ENCODE measurements at places on chromosomes 13 and 19.

DNA sequence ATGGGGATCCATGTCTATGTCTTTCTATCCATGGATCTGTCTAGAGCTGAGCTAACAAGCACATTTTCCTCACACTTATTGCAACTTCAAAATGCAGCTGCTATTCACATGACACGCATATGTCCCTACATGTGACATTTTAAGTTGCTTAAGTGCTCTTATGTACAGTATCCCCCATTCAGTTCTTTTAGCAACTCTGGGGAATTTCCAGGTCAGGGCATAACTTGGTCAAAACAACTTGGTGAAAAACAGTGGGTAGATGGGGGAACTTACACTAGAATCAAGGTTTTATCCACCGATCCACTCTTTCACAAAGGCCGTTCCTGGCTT is 73.0 kb downstream of the COL4A1 start:
- DNase-seq = no peak

DNA sequence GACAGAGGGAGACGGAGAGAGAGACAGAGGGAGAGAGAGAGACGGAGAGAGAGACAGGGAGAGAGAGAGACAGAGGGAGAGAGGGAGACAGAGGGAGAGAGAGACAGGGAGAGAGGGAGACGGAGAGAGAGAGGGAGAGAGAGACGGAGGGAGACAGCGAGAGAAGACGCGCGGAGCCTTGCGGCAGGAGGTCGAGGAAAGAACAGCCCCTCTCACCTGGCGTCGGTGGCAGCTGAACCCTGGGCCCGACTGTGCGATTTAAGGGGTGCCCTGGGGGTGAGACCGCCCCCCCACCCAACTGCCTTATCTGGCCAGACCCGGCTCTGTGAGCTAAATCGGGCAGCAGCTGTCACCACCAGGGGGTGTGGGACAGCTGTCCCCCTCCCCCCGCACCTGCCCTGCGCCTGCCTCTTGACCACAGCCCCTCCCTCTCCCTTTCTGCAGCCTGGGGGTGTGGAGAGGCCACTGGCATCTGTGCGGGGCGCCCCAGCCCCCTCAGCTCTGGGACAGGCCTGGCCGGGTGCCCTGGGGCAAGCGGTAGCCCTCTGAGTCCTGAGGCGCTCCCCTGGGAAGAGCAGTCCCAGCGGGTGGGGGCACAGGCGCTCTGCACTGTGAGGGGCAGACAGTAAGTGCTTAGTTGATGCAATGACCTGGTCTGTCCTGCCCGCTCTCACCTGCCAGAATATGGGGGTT is 10.8 kb downstream of the JOSD2 start:
- no peak for DNase-seq

DNA sequence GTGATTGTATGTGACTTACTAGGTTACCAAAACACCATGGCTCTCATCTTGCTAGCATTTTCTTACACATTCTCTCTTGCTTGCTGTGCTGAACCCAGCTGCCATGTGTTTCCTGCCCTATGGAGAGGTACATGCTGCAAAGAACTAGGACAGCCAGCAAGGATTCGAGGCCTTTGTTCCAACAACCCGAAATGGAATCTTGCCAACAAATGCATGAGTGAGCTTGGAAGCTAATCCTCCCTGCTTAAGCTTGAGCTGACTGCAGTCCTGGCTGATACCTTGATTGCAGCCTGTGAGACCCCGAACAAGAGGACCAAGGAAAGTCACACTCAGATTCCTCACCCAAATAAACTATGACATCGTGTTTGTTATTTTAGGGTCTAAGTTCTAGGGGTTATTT is 651.2 kb downstream of the SLITRK6 start:
- DNase-seq = no peak

- DNase-seq = no peak
These were observed 19.9 kb upstream of the CYP4F8 start for GRCh38 chr19:15595069-15595468.

DNA sequence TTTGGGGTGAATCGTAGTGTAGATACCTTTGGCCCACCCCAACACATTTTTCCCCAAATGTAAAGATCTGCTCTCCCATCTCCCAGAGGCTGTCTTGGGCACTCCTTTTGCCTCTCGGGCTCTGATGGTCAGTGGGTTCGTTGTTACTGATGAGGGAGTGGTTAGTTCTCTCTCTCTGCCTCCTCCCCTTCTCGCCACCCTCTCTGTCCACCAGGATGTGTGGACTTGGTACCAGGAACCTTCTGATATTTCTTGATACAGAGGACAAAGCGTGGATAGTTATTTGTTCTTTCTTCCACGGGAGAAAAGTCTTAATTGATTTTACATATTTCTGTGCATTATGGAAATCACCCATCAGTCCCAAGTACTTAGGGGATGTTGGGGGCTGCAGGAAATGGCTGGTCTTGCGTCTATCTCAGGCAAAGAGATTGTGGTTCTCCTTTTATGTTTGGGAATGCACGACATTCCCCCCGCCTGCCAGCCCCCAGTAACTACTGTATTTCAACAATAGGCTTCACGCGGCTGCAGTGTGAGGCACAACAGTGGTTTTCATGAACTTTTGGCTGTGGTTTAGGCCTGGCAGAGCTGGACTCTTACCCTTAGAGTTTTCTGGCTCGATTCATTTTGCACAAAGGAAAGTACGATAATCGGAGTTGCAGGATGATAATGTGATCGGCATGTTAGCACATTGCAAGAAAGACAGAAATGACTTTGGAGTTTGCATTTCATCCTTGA is 79.0 kb upstream of the ZNF536 start:
- DNase-seq = no peak

GRCh38 chr19:29672933-29673336 is 7.7 kb downstream of the PLEKHF1 start:
- DNase-seq = peak; percentile 88

DNA sequence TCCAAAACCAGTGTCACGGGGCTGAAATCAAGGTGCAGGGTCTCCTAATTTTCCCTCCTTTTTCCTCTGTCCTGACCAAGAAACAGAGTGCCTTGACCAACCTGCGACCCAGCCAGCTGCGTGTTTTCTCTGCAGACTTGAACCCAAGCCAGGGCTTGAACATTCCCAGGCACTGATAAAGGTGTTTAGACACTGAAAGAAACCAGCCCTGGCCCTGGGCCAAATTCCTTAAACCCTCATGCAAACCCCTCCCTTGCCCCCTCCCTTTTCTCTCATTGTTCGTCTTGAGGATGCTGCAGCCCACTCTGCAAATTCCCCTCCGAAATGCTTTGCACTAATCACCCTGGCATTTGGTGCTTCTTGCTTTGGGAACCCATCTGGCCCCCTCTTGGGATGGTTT is 9.5 kb upstream of the FFAR2 start:
- no peak for DNase-seq

DNA sequence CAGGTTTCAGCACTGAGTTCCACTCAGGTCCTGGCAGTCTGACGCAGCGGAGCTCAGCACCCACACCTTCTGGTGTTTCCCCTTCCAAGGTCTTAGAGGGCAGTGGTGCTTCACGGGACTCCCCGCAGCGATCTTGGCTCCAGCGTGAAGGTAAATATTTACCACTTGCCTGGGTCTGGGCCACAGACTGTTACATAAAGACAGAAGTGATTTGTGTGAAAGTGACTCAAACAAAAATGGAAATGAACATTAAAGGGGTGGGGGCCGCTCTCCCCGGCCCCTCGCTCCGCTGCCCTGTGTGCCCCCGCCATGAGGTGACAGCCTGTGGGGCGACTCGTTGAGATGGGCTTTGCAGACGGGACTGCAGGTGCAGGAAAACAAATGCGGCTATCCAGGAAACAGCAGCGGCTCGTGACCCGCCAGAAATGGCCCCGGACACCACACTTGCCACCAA is 55.0 kb downstream of the GGACT start:
- DNase-seq = no peak
